Activated CD4-positive, alpha-beta T cell treated with anti-CD3 and anti-CD28 coated beads, Interleukin-2, amount 10 ng/mL, durations not matched to agents 24 days and 14 days (primary cell): ENCODE measurements at places on chromosomes 5 and 9.

- DNase-seq = no peak
Measured at GRCh38 chr5:73218552-73219171, 45.7 kb downstream of the TMEM174 start.

GRCh38 chr9:96418920-96419690, 935 bp upstream of the ZNF367 start:
- peak; percentile 91 for DNase-seq

DNA sequence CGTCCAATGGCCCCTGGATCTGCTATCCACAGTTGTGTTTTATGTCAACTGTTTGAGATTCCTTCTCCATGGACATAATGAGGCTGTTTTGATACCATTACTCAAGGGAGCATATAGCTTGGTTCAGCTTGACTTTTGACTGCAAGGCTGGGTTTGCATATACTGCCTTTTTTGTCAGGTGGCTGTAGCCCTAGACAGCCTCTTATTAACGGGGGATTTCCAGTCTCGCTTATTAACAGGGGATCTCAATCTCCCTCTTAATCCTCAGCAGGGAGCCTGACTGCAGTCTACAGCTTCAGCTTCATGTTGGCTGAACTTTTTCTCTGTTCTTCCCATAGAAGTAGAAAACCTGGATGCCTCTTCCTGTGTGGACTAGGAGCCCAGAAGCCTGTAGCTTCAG, 73.7 kb upstream of the TNC start:
- no peak for DNase-seq

DNA sequence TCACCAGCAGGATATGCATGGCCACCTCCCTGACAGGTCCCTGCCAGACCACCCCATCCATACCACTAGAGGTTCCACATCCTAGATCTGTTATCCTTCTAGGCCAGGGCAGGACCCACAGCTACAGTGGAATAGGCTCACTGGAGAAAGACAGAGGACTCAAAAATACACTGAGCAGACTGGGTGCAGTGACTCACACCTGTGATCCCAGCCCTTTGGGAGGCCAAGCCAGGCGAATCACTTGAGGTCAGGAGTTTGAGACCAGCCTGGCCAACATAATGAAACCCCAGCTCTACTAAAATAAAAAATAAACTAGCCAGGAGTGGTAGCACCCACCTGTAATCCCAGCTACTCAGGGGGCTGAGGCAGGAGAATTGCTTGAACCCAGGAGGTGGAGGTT, 56.5 kb upstream of the TESK1 start:
- DNase-seq = no peak

DNA sequence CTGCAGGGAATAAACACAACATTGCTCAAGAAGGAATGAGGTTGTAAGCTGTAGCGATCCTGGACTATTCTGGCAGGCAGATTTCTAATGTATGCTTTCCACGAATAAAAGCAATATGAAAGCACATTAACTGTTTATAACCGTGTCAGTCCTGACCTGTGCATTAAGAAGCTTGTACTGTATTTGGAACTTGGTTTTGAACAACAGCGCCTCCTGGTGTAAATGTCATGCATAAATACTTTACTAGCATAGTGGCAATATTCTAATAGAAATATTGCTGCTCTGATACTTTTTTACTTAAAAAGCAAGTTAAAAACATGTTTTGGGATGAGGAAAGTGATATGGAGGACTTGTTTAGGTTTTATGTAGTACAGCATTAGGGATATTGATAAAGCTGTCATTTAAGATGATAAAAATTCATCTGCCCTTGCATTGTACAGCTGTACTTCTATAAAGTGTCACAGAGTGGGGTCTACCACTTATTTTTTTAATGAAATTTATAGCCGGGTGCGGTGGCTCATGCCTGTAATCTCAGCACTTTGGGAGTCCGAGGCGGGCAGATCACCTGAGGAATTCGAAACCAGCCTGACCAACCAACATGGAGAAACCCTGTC, 70.7 kb upstream of the GNE start:
- peak; percentile 88 for DNase-seq

GRCh38 chr5:165559645-165560044, 2054.2 kb downstream of the MAT2B start:
- no peak for DNase-seq

- DNase-seq = no peak
Measured at GRCh38 chr9:69582544-69583297, 89.5 kb downstream of the APBA1 start.

- no peak for DNase-seq
Measured at GRCh38 chr5:89901983-89902382, 507.6 kb downstream of the CETN3 start.

DNA sequence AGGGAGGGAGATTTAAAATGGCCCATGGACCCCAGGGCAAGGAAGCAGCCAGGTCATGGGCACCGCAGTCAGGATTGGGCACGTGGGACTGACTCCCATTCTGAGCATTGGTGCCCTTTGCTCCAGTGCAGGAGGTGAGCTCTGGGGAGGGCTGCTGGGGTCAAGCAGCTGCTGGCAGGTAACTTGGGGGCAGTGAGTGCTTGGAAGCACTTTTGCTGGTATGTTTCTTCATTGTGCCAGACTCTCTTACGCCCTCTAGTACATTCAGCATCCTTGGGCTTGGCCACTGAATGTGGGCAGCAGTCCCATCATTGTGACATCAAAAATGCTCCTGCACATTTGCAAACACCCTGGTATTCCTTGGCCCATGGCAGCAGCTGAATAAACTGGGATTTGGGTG, 32.7 kb downstream of the PRRC2B start:
- DNase-seq = no peak

DNA sequence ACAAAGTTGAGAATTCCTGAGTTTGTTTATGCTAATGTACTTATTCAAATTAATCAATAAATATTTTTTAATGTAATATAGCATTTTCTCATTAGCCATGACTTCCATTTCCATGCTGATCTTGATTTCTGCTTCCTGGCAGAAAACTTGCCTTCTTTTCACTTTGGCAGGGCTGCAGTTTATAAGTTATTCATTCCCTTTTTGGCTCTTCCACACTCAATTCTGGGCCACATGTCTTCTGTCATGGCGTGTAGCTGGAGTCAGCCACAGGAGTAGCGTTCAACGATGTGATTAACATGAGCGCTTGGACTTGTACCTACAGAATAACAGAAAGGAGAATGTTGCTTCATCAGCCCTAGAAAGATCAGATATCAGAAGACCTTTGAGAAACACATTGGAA, 172.9 kb downstream of the CFAP90 start:
- DNase-seq = no peak

- no peak for DNase-seq
Measured at GRCh38 chr9:81754245-81754644, 64.9 kb upstream of the TLE1 start.

DNA sequence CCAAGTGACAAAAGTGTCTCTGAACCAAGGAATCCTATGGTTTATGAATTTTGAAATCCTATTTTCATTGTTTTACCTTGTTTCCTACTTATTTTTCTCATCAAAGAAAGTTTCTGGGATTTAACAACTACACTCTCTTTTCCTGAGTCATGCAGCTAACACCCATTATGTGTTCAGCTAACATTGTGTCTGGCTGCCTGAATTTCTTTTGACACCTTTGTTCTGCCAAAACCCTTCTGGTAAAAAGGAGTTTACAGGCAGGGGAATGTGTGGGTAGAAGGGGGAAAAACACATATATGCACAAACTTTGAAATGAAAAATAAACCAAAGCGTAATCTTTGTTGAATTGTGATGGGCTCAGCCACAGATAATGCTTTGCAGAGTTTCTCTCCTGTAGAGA, 146.2 kb downstream of the COX7C start:
- no peak for DNase-seq

DNA sequence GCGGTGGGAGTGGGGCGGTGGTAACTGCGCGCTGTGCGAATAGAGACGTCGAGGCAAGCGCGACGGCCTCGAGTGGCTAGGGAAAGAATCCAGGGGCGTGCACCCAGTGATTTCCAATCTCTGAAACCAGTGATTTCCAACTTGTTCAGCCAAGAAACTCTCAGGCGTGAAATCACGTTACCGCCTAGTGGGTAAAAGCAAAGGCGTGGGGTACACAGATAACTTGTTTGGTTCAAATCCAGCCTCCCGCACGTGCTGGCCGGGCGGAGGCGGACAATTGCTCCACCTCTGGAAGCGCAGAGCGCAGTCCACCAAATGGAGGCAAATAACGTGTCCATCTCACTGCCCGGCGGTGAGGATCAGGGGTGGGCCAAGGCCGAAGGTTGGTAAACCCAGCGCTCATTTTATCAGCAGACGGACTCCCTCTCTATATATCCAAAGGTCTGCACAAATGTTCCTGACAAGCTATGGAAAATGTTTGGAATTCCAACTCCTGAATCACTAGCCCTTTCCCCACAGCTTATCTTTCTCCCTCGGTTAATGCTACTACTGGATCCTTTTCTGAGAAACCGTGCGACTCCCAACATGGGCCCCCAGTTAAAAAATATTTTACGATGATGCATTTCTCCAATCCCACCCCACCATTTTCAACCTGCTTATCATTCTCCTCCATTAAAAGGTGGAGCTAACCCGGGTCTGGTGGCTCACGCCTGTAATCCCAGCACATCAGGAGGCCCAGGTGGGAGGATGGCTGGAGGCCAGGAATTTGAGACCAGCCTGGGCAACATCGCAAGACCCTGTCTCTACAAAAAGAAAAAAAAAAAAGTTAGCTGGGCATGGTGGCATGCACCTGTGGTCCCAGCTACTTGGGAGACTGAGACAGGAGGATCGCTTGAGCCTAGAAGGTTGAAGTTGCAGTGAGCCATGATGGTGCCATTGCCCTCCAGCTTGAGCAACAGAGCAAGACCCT, 950 bp upstream of the FNBP1 start:
- DNase-seq = no peak

- DNase-seq = no peak
Measured at GRCh38 chr5:136052692-136053335, 24.0 kb downstream of the TGFBI start.

- DNase-seq = peak; percentile 47
Measured at GRCh38 chr5:132505641-132506040, 15.1 kb upstream of the IRF1 start.

GRCh38 chr9:89408628-89409101, 89.2 kb downstream of the SEMA4D start:
- DNase-seq = peak; percentile 89

DNA sequence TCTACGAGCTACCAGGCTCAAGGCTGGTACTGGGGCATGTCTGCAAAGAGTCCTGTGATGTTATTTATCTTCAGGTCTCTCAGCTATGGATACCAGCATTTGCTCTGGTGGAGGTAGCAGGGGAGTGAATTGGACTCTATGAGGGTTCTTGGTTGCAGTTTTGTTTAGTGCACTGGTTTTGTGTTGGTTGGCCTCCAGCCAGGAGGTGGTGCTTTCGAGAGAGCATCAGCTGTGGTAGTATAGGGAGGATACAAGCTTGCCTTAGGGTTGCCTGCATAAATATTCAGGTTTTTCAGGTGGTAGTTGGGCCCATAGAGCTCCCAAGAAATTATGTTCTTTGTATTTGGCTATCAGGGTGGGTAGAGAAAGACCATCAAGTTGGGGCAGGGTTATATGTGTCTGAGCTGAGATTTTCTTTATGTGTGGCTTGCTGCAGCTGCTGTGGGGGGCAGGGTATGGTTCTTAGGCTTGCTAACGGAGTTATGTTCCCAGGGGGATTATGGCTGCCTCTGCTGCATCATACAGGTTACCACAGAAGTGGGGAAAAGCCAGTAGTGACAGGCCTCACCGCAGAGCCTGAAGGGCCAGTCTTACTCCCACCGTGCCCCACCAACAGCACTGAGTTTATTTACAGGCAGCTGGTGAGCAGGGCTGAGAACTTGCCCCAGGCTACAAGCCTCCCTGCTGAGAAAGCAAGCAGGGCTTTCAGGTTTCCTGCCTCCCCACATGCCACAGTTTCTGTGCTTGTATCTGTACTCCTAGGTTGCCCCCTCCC, 9.7 kb upstream of the RIOK2 start:
- DNase-seq = no peak

GRCh38 chr9:38250279-38251035, 142.0 kb upstream of the ALDH1B1 start:
- DNase-seq = no peak

GRCh38 chr9:4366591-4367330, 66.9 kb upstream of the GLIS3 start:
- DNase-seq = peak; percentile 71

DNA sequence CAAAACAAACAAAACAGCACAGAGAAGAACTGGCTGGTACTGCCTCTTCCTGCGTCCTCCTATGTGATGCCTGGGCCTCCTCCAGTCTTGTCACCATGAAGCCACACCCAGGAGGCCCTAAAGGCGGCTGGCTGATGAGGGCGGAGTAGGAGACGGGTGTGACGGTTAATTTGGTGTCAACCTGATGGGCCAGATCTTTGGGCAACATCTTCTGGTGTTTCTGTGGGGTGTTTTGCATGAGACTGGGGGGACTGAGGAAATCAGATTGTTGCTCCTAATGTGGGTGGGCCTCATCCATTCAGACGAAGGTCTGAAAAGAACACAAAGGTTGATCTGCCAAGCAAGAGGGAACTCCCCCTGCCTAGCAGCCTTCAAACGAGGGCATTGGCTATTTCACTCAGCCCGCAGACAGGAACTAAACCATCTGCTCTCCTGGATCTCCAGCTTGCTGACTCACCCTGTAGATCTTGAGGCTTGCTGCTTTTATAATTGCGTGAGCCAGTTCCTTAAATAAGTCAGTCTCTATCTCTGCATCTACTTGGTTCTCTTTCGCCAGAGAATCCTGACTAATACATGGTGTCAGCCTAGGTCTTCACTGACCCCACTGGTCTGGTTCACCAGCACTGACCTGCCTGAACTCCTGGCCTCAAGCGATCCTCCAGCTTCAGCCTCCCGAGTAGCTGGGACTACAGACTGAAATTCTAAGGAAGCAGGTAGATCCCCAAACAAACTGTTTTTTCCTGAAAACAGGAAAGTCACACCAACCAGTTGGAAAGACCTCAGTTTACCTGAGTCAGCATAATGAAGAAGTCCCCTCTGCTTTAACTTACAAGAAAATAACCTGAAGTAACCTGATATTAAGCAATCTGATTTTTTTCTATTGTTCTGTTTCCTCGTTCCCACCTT, 12.8 kb upstream of the ZFP62 start:
- DNase-seq = peak; percentile 59
